ENCODE measurements at places on chromosomes 13 and 19. TPM values are rescaled to one million over a fixed set of nuclear protein-coding genes. Genes with fewer than 3 reads are reported as not detected.
A peak's percentile ranks its signal among the peaks of the same experiment; 100 is the strongest.

GRCh38 chr13:34000955-34001354, 183.0 kb downstream of the RFC3 start:
- DNase-seq: no peak

DNA sequence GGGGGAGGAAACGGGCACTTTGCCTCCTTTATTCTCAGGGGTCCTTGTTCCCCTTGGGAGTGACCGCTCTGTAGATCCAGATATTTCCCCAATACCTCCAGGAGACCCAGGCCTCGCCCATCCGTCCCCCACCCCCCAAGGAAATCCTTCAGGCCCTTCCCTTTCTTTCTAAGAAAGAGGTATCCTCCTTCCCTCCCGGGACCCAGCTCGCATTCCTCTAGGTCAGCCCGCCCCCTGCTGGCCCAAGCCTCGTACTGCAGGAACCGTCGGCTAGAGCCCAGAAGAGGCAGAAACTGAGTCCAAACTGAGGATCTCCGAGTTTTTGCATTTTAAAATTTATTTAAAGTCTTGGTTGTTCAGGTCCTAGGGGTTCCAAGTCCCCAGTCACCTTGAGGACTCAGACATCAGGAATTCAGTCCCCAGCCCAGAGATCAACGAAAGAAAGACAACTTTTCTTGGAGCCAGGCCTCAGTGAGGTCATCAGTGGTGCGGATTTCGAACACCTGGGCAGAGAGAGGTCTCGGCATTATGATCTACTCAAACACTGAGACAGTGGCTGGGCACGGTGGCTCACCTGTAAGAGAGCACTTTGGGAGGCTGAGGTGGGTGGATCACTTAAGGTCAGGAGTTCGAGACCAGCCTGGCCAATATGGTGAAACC, 7.5 kb upstream of the LRFN1 start:
- peak; percentile 92 for DNase-seq

DNA sequence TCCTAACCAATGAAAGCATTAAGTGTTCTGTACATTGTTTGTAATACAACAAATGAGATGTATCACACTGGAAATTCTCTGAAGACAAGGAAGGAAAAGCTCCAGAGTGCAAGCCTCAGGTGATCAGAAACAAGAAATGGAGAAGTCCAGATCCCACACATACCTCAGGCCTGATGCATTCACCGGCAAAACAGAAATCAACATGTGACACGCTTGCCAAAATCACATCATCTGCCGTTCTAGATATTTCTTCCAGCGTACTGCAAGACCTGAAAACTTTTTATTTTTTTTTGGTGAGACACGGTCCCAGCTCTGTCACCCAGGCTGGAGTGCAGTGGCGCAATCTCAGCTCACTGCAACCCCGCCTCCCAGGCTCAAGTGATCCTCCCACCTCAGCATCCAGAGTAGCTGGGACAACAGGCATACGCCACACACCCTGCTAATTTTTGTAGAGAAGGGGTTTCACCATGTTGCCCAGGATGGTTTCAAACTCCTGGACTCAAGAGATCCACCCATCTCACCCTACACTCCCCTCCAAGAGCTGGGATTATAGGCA, 48.6 kb downstream of the FOXO1 start:
- no peak for DNase-seq

DNA sequence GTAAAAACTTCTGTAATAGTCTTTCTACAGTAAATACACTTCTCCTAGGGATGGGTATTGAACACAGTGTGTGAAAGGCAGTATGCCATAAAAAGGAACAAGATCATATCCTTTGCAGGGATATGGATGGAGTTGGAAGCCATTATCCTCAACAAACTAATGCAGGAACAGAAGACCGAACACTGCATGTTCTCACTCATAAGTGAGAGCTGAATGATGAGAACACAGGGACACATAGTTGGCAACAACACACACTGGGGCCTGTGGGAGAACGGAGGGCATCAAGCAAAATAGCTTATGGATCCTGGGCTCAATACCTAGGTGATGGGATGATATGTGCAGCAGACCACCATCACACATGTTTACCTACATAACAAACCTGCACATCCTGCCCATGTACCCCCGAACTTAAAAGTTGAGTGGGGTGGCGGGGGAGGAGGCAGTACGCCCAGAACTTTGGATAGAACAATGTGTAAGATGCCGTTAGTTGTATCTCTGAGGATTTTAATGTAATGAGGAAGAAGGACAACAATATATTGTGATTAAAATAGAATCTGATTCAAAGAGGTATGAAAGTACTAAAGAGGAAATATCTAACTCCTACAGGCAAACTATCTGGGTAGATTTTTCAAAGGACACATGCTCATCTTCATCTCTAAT, 183.2 kb downstream of the NDFIP2 start:
- DNase-seq: no peak

The TNNI3 gene
- total RNA-seq: 7,865 TPM

The NBEA gene
- 27.3 TPM for total RNA-seq

The CYP2S1 gene
- 0.48 TPM for total RNA-seq

Data from cardiac septum (tissue), 1 donor.